ENCODE measurements at places on chromosomes 13 and 19.

GRCh38 chr19:9054765-9055164, 32.1 kb upstream of the OR1M1 start:
- DNase-seq: no peak

DNA sequence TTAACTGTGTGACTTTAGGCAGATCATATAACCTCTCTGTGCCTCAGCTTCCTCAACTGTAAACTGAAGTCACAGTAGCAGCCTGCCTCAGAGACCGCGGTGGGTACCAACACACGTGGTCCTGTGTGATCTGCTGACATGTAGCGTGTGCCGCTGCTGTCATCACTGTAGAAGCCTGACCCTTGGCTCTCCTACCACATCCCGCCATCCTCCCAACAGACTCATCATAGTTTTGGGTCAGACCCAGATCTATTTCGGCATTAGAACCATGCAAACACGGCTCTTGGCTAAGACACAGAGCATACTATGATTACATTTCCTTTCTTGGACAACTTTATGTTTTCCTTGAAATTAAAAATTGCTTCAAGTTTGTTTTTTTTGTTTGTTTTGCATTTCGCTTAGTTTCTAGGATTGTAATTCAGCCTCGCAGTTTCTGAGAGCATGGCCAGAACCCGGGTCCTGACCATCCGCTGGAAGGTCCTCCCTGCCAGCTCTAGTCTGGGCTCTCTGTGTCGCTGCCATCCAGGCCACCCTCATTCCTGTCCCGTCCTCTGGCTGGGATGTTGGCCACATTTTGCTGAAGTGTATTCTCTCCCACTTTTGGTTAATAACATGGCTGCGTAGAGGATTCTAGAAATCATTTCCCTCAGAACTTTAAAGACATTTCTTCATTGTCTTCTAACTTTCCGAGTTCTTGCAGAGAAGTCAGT, 53.0 kb downstream of the GGACT start:
- DNase-seq: no peak

GRCh38 chr19:29787281-29787680, 24.5 kb upstream of the CCNE1 start:
- peak; percentile 25 for DNase-seq

- no peak for DNase-seq
These were observed 55.1 kb upstream of the C1QTNF9 start for GRCh38 chr13:24254146-24254841.

GRCh38 chr13:75932636-75933035, 296.5 kb downstream of the LMO7 start:
- no peak for DNase-seq

DNA sequence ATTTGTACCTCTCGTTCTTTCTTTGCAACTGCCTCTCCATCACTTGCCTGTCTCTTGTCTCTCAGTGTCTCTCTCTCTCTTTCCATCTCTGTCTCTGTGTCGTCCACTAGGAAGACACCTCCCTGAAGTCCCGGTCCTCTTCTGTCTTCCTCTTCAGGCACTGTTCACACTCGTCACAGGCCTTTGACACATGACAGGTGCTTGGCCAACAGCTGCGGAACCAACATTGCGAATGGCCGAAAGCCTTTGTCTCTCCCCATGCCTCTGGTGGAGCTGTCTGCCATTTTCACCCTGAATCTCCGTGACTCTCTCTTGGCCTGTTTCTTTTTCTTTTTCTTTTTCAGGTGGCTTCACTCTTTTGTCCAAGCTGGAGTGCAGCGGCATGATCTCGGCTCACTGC, 2.8 kb downstream of the HIPK4 start:
- no peak for DNase-seq

- DNase-seq: no peak
These were observed 13.7 kb downstream of the WBP4 start for GRCh38 chr13:41075034-41075433.

DNA sequence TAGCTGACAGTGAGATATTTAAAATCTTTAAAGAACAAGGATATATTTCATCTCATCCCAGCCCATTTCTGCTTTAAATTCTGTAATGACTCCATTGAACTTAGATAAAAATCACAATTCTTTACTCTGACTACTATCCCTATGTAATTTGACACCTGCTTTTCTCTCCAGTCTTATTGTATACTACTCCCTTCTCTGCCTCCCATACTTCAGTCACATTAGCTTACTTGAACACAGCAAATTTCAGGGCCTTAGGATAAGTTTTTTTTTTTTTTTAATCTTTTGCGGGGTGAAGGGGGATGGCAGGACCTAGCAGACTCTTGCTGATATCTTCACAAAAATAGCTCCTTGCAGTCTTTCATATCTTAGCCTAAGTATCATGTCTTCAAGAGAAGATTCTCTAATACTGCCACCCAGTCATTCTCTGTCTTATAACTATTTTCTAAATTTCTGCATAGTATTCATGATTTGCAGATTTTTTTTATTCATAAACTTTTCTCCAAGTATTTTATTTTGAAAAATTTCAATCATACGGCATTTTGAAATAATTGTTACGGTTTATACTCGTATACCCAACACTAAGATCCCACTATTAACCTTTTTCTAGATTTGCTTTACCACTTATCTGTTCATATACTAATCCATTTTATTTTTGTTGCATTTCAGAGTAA, 151.4 kb downstream of the PCCA start:
- no peak for DNase-seq

- DNase-seq: no peak
These were observed 492.5 kb upstream of the GPC6 start for GRCh38 chr13:92734068-92734467.

DNA sequence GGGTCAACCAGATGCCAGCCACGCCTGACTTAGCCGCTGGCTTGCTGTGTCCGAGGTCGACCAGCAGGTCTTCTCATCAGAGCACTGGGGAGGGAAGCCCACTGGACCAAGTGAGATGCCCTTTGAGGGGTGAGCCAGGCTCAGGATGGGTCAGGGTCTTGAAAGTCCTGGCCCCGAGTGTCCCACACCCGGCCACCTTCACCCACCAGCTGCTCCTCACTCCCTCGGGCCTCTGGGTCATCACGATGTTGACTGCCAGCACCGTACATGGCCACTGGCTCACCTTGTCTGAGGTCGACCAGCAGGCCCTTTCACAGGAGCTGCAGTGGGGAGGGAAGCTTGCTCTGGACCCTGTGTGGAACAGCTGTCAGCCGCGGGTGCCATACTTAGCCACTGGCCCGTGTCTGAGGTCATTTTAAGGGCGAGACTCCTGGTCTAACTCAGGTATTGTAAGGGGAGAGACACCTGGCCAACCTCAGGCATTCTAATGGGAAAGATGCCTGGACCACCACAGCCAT, 1361.3 kb downstream of the UQCRFS1 start:
- no peak for DNase-seq

GRCh38 chr19:5271145-5271544, 69.5 kb downstream of the PTPRS start:
- no peak for DNase-seq

- DNase-seq: no peak
These were observed 8.5 kb downstream of the KLF2 start for GRCh38 chr19:16333001-16333586.

- no peak for DNase-seq
These were observed 19.7 kb downstream of the ATP4B start for GRCh38 chr13:113638173-113638746.

- no peak for DNase-seq
These were observed 2.6 kb upstream of the MCEMP1 start for GRCh38 chr19:7674010-7675005.

GRCh38 chr13:77528834-77529500, 6.5 kb upstream of the SCEL start:
- DNase-seq: no peak

- DNase-seq: no peak
These were observed 18.5 kb upstream of the KBTBD7 start for GRCh38 chr13:41212881-41213280.

- DNase-seq: no peak
These were observed 11.1 kb downstream of the ATP4B start for GRCh38 chr13:113646921-113647340.

DNA sequence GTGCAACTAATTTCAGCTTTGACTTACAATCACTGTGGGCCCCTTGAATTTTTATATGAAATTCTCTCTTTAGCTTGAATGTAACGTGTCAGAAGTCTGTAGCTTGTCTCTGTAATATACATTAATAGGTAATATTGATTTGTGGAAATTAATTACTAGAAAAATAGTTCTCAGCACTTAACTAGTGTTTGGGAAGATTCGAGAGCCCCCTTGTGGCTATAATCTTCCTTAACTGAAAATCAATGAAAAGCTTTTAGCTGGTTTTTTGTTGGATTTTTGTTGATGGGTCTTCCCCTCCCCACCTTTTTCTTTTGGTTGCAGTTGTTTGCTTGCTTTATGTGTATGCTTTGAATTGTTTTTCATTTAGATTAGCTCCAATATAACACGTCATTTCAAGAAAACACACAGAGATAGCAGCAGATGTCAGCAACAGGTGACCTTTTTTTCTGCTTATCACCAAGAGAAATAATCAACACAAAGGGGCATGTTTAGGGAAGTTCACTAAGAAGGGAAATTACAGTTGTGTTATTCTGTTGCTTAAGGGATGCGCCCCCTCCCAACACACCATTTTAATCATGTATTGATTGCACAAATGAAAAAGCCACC, 176.8 kb downstream of the OXGR1 start:
- no peak for DNase-seq

- DNase-seq: no peak
These were observed 118.2 kb upstream of the TSC22D1 start for GRCh38 chr13:44694291-44694690.

DNA sequence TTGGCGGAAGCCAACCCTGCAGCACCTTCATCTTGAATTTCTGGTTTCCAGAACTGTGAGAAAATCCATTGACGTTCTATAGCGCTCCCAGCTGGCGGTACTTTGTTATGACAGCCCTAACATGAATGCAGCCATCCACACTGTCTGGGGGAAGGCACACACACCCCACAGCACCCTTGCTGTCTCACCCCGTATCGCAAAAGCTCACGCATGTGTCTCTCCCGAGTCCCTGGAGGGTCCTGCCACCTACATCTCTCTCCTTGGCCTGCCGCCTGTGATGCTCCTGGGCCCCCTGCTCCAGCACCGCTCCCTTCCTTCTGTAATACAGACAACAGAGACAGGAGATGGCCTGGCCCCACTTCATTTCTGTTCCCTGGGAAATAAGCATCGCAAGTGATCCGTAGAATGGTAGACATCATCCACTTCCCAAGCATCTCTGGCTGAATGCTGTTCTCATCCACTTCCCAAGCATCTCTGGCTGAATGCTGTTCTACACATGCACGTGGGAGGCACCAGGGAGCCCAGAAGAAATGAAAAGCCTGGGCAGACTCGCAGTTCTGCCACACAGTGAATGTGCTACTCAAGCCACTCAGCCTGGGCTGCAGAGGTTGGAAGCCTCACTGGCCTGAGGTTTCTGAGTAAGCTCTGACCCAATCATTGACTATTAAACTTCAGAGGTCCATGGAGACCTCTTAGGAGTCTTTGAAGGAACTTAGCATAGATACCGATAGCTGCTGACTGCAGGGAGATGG, 29.6 kb downstream of the EPN1 start:
- DNase-seq: no peak

DNA sequence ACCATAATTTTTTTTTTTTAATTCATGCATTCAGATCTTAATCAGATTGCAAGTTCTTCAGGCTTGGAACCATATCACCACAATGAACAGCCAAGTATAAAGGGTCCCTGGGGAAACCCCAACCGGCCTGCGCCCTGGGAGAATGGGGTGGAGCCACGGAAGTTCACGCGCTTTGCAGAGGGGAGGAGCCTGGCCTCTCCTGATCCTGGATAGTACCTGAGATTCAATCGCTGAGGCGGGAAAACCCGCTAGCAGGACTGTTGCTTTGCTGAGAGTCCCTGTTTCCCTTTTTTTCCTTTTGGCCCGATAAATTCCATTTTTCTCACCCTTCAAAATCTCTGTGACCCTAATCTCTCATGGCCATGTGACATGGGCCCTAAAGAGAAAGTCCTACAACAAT, 385.1 kb downstream of the IRS2 start:
- DNase-seq: no peak

DNA sequence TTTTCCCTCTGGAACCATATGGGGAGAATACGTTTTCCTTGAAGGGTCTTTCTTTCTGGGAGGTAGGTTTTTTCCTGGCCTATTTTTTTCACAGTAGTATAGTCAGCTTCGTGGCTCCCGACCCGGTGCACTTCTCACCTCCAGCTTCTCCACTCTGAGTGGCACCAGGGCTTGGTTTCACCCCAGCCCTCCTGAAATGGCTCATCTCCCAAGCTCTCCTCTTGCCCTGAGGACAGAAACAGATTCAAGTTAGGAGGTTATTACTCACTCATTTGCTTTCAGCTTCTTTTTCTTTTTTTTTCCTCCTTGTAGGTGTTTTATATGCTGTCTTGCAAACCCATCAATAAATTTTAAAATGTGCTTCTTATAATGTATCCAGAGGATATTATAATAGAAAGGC, 199.3 kb downstream of the RFC3 start:
- no peak for DNase-seq

- no peak for DNase-seq
These were observed 818.0 kb upstream of the SLC10A2 start for GRCh38 chr13:103884101-103884723.

- no peak for DNase-seq
These were observed at the start of gene RNF17 for GRCh38 chr13:24763596-24764275. Gene RNF17, plus strand, starts transcription at chr13:24764169. Its CDS starts 35 bp downstream, at chr13:24764204.

DNA sequence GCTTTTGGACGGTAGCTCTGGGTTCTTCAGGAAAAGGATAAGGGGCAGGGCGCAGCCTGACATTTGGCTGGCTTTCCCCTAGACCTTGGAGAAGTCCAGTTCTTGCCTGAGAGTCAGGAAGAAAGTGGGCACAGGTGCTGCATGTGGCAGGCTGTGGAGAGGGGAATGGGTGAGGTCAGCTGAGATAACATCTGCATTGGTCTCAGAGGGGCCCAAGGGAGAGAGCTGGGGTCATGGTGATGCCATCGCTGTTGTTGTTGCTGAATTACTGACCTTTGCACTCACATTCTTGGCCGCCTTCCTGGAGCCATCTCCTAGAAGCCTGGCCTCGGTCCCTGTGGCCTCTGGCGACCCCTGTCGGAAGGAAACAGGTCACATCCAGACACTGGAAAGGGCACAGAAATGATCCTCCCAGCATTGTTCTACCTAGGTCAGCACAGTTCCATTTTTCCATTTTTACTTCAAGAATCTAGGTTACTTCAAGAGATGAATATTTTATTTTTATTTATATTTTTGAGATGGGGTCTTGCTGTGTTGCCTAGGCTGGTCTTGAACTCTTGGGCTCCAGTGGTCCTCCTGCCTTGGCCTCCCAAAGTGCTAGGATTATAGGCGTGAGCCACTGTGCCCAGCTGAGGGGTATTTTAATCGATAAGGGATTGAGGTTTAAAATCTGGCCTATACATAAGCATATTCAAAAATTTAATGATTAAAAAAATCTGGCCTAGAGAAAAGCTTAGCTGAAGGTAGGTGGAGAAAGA, 6.5 kb upstream of the LIPE start:
- DNase-seq: peak; percentile 17

GRCh38 chr13:112346173-112346898, 29.8 kb upstream of the SPACA7 start:
- no peak for DNase-seq

GRCh38 chr13:46296921-46297320, 85.2 kb downstream of the LRRC63 start:
- no peak for DNase-seq
